NCI-H1105 treated with DMSO at 0.1 percent for 48 hours (cell line): ENCODE measurements at places on chromosomes 3 and 15.

DNA sequence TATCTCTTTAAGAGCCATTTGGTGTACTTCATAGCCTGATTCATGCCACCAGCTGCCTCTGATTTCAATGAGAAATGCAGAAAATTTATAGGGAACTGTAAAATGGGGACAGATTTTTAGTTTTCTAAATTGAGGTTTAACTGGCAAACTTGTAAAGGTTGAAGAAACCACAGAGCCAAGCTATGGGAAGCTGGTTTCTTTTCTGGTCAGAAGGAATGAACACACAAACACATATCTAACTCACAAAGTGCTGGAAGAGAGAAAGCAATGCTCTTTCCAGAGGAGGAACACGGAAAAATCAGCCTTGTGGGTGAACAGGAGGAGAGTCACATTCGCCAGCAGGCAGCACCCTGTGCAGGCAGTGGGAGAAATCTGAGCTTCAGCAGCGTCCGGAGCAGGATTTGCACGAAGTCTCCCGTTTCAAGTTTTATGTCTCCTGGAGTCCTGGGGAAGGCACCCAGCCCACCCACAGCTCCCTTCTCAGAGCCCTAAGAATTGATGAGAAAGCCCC is 481 bp downstream of the MASP1 start:
- no peak for DNase-seq

DNA sequence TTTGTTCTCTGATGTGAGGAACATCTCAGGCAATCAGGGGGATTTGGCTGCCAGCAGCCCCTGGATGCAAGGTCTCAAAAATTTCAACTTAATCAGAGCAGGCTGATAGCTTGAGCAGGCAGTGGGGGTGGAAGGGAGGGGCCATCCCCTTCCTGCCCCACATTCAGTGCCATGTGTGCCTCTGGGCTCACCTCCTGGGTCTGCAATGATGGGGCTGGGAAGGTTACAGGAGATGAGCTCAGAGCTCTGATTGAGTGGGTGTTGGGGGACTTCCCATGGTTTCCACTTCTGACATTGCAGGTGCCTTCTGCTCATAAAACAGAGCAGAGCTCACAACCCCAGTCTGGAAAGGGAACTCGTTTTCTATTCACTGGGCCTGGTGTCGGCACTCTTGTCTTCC is 37.0 kb downstream of the PARP16 start:
- no peak for DNase-seq

DNA sequence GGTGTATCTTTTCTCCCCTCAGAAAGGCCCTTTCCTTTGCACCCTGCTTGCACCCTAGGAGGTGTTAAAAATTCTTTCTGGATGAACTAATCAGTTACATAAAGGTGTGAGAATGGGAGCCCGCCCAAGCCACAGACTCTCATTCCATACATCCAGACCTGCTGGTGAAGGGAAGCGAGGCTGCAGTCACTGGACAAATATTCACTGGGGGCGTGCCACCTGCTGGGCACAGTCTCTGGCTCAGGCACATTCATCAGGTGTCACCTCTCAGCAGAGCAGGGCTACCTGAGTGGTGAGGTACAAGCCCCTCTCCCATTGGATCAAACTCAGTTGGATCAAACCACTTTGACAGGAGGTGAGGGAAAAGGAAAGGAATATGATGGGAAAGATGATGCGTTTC is 52.0 kb downstream of the NTRK3 start:
- no peak for DNase-seq

GRCh38 chr3:25297667-25298585 is 130.1 kb upstream of the RARB start:
- DNase-seq: no peak

DNA sequence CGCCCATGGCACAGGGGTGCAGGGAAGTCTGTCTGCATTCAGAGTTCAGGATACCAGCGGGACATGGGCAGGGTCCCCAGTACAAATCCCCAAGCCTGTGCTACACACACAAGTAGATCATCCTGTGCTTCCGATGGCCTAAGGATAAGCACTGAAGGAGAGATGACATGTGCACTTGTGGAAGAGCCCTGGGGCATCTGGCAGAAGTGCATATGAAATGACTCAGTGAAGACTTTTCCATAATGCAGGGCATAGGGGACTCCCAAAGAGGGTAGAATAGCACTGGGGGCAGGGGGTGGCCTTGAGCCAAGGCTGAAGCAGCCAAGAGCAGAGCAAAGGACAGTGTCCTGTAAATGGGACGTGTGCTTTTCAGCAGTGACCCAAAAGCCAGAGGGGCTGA is 22.9 kb downstream of the ADAMTS17 start:
- DNase-seq: no peak

GRCh38 chr3:146052056-146052790 is 108.8 kb downstream of the PLOD2 start:
- DNase-seq: no peak

DNA sequence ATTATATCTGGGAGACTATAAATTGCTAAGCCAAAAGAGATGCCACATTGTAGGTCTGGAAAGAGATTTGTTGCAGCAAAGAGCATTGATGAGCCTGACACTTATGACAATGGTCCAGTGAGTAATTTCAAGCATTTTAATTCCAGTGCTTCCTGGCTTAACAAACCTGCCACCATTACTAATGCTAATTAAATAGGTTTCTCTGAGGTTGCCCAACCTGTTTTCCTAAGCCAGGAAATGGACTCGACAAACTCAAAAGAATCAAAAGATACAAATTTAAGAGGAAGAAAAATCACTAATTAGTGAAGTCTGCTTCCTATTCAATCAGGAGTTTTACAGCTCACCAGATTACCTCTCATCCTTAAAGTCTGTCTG is 36.7 kb upstream of the CTDSPL start:
- DNase-seq: no peak

DNA sequence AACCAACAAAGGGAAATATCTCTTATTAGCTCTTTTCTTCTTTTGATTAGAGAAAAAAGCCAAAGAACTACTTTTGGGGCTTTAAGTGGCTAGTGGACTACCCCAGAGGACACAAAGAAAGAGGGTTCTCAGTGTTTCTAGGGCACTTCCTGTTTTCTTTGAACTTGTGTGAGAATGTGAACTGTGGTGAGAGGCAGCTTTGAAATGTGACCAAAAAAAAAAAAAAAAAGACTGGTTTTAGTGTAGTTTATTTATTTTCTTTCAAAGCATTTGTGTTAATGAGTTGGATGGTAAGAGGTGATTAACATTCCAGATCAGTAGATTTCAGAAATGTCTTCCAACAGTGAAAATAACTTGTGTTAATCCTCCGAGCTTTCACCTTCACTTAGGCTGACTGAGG is 32.4 kb downstream of the SELENOT start:
- no peak for DNase-seq

- no peak for DNase-seq
These were observed 42.1 kb upstream of the CCDC174 start for GRCh38 chr3:14609506-14609905.

GRCh38 chr3:39433642-39434041 is 27.1 kb downstream of the RPSA start:
- DNase-seq: no peak

GRCh38 chr3:74500257-74500656 is 114.2 kb downstream of the CNTN3 start:
- DNase-seq: no peak

DNA sequence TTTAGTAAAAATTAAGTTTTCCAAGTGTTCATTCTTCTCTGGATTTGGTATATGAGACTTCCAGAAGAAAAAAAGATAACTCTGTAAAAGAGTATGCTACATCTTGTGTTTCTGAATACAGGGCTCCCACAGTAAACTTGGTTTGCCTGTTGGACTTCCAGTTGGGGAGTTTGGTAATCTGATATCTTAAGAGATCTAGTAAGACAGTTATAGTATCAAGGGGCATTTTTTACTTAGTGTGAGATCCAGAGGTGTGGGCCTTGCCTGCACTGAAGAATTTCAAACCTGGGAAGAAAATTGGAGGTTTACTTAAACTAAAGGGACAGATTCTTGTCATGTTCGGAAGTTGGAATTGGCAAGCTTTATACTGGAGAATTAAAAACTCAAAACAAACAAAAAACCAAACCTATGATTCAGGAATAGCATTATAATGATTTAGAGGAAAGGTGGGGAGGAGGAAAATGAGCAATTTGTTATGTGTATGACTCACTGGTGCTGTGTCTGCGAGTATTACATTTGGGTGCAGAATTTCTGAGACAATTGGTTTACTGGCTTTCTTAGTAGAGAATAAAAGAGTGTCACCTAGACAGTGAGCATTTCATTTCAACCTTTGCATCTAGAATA is 58.9 kb upstream of the ULK4 start:
- no peak for DNase-seq

DNA sequence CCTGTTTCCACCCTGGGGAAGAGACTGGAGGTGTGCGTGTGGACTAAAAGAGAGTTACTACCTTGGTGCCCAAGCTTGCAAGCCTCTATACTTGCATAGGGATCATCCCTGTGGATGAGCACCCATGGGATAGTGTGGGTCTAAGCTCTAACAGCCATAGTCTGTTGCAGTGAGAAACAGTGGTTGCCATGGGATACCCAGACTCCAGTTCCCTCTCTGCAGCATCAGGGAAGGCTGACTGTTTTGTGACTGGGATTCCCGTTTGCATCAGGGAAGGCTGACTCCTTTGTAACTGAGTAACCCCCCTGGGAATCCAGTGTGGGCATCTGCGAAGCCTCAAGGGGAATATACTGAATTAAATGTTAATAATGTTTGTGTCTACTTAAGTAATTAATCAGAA is 196.1 kb downstream of the ZNF621 start:
- no peak for DNase-seq
